ENCODE measurements at places on chromosomes 11 and 22.

- DNase-seq: no peak
Observed at GRCh38 chr11:121421149-121421901, 30.8 kb upstream of the SORL1 start.

DNA sequence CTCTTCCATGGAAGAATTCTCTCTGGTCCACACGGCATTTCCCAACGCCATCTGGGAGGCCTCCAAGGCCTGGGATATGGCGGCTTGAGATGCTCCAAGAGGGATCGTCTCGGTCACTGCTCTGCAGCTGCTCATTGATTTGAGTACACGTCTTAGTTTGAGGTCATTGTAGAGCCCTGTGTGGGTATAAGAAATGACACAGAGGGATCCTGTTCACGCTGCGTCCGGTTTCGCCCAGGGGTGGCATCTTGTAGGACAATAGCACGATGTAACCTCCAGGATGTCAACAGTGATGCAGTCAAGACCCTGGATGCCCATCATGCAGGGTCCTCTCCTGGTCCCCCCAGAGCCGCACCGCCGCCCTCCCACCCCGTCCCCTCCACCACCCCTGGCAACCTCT, 564.6 kb downstream of the BRD1 start:
- DNase-seq: no peak

GRCh38 chr22:32776802-32777201, 24.7 kb upstream of the TIMP3 start:
- no peak for DNase-seq

DNA sequence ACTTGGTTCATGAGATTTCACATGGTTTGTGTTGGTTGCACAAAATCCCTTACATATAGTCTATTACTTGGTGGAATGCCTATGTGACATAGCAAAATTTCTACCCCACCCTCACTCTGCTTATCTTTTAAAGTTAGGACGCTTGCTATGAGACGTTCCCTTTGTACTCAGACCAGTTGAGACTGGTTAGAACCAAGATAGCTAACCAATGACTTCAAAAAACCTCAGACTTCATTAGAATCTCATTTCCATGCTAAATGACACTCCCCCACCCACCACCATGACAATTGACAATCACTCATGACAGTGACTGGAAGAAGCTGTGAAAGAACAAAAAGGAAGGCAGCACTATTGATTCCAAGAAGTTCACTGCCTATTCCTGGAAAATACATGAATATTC, 313.6 kb downstream of the ETS1 start:
- DNase-seq: no peak

GRCh38 chr11:34641456-34641855, 20.6 kb downstream of the EHF start:
- DNase-seq: no peak

DNA sequence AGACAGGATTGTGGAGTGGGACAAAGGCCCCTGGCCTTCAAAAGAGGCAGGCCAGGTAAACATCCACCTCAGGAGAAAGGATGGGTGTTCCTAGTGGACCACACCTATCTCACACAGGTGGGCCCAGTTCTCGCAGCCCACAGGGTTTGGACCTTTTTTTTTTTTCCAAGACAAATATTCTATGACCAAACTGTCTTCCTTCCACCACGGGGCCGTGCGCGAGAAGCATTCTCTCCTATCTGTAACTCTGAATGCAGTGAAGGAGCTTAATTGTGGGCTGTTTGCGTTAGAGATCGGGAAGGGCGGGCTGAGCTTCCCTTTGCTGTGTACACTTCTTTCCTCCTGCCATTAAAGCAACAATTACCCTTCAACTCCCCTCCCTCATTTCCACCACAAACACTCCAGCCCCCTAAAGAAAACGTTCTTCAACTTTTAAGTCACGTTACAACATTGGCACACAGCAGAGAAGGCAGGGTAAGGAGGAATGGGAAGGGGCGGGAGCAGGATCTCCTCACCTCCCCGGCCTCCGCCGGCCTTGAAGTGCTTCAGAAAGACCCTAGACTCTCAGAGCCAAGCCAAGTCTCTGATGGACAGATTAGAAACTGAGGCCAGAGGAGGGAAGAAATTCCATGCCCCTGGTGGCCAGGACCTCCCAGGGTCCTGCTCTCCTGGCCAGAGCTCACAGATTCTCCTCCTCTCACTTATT, 238.4 kb downstream of the BUD13 start:
- DNase-seq: no peak

DNA sequence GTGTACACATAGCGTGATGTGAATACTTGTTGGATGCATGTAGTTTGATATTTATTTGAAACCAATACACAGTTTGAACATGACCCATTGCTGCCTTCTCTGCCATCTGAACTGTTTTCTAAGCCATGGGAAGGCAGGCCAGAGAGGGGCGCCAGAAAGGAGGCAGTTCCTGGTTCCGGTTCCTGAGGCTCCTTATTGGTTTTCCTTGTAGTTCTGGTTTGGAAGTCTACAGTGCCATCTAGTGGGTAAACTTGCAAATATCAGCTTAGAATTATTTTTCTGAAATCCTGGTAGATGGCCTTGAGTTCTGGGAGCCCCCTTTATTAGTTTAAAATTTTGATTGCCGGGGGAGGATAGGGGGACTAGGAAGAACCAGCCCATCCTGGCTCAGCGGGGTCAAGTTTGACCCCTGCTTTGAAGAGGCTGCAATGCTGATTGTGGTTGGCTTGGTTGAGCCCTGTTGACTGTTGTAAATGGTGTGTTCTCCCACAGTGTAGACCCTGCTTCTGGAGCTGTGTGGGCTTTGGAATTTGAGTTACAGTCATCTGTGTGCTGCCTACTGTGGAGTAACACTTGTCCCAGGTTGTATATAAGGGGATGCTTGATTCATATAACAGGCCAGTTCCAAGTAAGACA, 48.4 kb downstream of the GRAMD1B start:
- DNase-seq: no peak

- DNase-seq: no peak
Observed at GRCh38 chr11:47324520-47324919, 28.0 kb downstream of the MYBPC3 start.

DNA sequence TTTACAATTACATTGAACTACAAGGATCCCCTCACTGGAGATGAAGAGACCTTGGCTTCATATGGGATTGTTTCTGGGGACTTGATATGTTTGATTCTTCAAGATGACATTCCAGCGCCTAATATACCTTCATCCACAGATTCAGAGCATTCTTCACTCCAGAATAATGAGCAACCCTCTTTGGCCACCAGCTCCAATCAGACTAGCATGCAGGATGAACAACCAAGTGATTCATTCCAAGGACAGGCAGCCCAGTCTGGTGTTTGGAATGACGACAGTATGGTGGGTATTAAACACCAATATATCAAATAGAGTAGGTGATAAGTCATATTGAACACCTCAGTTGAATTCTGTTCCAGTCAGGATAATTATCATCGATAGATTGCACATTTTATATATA, 4.4 kb downstream of the FBXO7 start:
- no peak for DNase-seq

DNA sequence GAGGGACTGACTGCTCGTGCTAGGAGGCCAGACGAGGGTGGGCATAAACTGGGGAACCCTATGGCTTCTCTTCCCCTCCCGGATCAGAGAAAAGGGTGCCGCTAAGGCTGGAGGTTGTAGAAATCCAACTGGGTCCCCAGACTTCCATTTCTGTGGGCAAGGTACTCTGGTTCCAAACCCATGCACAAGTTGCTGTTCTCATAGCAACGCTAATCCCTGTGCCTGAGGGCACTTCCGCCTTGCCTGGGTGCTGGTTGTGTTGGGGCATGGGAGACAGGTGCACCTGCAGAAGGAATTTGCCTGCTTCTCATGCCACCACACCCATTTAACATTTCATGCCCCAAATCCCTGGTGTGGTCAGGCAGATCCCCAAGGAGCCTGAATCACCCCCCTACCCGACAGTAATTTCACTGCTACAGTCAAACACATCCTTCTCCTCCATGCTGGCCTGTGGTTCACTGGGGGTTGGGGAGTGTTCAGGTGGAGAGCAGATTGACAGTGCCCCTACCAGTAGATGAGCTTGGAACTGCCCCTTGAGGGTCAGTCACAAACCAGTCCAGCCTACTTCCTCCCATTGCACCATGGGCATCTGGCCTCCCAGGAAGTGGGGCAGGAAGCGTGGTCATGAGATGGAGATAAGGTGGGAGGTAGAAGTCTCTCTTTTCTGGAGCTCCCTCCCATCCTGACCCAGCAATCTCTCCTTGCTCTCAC, 1.2 kb downstream of the C2CD2L start:
- no peak for DNase-seq
